Heart left ventricle (tissue), 16 donors: ENCODE measurements at places on chromosomes 6 and 20.

GRCh38 chr6:139763468-139764210 is 389.2 kb upstream of the CITED2 start:
- DNase-seq = no peak

- no peak for DNase-seq
Observed at GRCh38 chr6:2081155-2082138, 164.0 kb downstream of the GMDS start.

DNA sequence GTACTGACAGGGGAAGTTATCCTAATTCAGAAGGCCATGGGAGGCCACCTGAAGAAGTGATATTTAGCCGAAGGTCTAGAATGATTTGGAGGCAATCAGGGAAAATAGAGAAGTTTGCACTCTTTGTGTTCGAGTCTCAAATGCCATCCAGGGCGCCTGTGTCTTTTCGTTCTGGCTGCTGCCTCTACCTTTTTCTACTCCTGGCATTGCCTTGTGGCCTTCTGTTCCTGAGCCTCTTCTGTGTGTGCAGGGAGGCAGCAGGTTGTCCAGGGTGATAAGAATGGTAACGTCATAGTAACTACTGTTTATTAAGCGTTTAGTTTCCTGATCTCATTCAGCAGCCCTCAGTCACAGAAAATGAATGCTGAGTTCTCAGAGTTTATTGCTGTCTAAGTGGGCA is 252.1 kb downstream of the FARS2 start:
- no peak for DNase-seq

DNA sequence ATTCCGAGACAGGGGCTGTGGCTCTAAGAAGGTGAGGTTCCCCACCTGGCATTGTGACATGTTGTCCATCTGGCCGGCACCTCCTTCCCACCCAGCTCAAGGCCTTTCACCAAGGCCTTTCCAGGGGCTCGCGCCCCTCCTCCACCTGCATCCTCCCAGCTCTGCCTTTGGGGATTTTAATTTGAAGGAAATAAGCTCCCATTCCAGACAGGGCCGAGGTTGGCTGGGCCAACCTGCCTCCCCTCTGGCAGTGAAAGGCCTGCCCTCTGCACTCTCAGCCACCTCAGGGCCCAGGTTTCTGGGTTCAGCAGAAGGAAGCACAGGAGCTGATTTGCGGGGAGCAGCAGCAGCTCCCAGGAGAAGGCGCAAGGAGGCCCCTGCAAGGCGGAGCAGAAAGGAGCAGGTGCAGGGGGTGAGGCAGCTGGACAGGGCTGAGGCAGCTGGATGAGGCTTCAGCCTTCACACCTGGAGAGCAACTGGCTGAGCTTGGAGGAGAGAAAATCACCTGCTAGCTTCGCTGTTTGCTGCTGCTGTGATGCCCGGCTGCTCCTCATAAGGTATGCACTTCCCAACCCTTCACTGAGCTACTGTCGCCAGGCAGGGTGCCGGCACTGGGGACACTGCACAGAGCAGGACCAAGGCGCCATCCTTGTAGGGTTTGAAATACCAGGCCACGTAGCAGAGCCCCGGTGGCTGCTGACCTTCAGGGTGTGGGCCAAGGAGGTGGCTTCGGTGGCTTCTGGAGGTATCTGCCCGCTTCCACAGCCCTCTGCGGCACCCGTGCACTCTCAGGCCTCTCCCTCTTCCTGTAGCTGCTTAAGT is 147.0 kb downstream of the SYNDIG1 start:
- DNase-seq = no peak

DNA sequence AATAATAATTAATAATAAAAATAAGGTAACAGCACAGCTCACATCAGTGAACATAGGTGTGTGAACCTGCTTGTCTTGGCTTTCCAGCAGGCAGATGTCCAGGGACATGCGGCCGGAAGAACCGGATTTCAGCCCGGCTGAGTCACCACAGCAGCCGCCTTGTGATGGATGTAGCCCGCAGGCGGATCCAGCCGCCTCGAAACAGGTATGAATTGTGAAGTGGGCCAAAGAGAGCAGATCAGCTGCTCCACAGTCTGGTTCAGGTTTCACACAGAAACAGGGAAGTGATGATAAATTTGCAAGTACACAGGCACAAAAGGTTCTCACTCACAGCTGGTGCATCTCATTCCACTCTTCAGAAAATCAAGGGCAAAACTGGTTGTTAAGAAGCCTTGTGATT is 55.1 kb downstream of the ID4 start:
- no peak for DNase-seq

DNA sequence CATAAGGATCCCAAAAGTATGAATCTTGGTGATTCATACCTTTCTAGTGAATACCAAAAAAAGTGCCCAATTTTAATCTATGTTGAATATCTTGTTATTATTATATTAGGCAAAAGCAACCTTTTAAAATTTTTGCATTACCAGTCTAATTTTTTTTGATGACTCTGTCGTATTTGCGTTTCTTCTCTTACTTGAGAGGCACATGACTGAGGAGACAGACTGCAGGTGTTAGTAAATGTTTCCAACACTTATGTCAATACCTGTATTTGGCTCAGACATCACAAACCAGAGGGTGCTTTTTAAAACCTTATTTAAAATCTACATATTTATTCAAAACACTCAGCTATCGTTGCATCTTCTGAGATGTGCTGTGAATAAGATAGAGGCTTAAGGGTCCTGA is 27.1 kb downstream of the ID4 start:
- DNase-seq = no peak

DNA sequence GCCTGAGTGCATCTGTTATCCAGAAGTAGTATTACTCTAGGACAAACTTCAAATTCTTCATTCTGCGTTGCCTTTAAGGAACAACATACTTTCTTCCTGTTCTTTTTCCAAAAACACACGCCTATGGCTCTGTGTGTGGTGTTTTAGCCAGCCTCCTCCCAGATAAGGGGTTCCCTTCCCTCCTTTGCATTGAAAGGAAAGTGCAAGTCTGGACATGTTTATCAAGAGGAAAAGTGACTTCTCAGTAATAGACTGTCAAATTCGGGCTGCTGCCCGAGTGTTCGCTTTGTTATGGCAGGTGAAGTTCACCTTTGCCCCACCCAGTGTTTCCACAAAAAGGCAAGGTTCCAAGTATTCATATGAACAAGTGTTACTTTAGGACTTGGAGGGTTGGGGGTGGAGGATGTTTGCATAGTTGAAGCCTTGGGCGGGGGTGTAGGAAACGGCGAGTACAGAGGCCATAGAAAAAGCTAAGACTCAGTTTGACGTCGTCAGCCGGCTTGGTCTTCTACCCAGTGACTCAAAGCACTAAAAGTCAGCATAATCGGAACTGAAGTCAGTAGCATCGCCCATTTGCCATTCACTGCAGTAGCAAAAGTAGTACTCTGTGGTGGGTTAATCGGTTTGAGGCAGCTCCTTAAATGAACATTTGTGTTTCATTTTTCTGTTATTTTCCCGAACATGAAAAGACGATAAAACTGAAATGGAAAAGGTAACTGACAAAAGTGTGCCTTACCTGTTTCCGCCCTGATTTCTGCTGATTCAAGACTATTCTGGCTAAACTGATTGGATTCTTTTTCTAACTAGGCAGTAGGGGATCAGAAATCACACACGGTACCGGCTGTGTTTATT is 12.5 kb downstream of the PRDM1 start:
- peak; percentile 34 for DNase-seq

GRCh38 chr6:108869876-108870275 is 21.7 kb downstream of the ARMC2 start:
- no peak for DNase-seq

GRCh38 chr20:62329389-62330377 is 26.9 kb downstream of the ADRM1 start:
- DNase-seq = no peak

GRCh38 chr6:51289041-51289440 is 470.4 kb downstream of the TFAP2B start:
- no peak for DNase-seq

DNA sequence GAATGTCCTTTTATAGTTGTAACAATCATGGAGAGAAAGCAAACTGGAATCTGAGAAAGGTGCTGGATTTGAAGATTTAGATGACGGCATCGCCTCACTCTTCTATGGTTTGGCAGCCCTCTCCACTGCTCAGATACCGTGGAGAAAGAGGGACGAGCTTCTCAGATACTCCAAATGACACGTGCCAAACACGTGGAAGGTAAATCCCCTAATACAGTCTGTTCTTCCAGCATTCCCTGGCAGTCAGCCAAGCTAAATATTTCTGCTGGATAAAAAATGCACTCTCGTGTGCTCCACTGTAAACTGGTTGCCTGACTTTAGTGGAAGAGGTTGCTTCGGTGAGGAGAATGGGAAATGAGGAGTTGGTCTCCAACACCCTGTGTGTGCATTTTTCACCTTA is 16.7 kb upstream of the PRDM1 start:
- no peak for DNase-seq

DNA sequence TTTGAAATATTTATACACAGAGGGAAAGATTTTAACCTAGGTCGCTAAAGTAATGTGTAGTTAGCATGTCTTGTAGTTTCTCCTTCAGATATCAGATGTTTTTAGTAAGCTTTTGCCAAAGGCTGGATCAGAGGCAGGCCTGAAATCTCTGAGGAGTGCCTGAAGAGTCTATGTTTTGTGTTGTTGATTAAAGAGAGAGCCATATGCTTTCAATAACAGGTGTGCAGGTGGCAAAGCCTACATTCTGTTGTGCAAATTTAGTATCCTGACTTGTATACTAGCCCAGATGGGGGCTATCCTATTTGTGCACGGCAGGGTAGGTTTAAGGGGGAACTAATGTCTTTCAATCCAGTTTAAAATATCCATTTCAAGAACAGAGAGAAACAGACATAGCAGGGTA is 167.1 kb upstream of the ATXN1 start:
- DNase-seq = no peak

DNA sequence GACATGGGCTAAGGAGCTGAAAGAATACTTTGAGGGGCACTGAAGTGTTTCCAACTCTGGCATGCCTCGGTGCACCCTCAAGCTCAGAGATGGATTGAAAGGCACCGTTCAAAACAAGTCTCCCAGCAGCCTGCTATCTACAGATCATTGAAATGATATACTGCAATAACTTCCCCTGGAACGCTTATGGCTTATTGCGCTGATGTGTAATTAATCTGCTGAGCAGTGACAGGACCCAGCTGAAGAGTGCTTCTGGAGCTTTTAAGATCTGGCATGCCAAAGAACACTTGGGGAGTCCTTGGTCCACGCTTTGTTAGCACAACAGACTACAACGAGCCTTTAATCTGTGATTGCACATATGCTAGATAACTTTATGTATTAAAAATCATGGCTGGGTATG is 708.2 kb downstream of the PRKN start:
- no peak for DNase-seq
